ENCODE measurements at places on chromosomes 12 and 14. TPM values are rescaled to one million over a fixed set of nuclear protein-coding genes. Genes with fewer than 3 reads are reported as not detected.

HOXC12 gene
- total RNA-seq: not detected

GRCh38 chr14:76101391-76102379, 50.0 kb upstream of the GPATCH2L start:
- H3K4me1 ChIP-seq: peaks cover 16% of the 10 kb centered on the region
- no peak overlapping the region for H3K4me3 ChIP-seq
- no peak for DNase-seq
- H3K36me3 ChIP-seq: no peaks in the 10 kb centered on the region
- no peaks in the 10 kb centered on the region for H3K27me3 ChIP-seq

DNA sequence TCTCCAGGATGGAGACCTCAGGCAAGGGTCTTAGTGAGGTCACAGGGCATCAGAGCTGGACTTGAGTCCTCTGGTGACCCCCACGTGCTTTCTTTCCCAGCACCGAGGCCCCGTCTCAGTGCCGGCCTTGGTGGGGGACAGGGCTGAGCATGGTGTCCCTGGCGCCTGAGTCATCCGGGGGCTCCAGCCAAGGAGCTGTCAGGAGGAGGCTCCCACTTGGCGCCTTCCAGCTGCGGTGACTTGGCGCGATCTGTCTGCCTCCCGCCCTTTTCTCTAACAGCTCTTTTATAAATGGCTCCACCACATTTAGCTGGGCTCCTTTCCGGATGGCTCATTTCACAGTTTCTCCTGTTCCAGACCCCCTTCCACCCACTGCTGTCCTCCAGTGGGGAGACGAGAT, 60.4 kb downstream of the PRMT8 start:
- H3K27me3 ChIP-seq: peaks cover 4% of the 10 kb centered on the region
- no peak overlapping the region for H3K4me3 ChIP-seq
- no peaks in the 10 kb centered on the region for H3K36me3 ChIP-seq
- no peak overlapping the region for H3K27ac ChIP-seq
- H3K4me1 ChIP-seq: no peaks in the 10 kb centered on the region

GRCh38 chr12:66074561-66074960, 56.0 kb downstream of the LLPH start:
- H3K4me1 ChIP-seq: no peaks in the 10 kb centered on the region
- H3K36me3 ChIP-seq: no peaks in the 10 kb centered on the region
- no peak overlapping the region for H3K4me3 ChIP-seq
- no peak overlapping the region for H3K27ac ChIP-seq

DNA sequence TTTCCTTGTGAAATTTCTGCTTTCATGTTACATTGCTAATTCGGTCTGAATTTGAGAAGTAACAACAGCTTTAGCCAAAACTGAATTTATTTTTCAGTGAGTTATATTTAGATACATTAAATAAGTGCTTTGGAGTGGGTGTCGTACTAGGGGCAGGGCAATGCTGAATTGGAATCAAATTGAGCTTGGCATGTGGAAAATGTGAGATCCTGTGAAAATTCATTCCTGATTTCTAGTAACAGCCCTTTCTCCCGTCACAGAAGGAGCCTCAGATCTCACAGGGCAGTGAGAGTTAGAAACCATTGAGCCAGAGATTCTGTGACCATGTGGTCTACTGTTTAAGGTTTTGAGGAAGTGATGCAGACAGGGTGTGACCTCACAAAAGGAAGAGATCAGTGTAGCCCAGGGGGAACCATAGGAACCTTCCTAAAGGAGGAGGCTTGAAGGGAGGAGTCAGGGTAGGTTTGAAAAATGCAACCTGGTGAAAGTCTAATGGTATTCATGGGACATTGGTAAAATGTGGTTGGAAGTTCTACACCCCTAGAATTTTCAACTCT, 1136.8 kb downstream of the AACS start:
- no peaks in the 10 kb centered on the region for H3K36me3 ChIP-seq
- H3K4me3 ChIP-seq: no peak overlapping the region
- no peaks in the 10 kb centered on the region for H3K4me1 ChIP-seq
- no peak for DNase-seq
